Aorta (tissue), 5 donors: ENCODE measurements at places on chromosomes 11 and 22. TPM values are rescaled to one million over a fixed set of nuclear protein-coding genes. Genes with fewer than 3 reads are reported as not detected.

DNA sequence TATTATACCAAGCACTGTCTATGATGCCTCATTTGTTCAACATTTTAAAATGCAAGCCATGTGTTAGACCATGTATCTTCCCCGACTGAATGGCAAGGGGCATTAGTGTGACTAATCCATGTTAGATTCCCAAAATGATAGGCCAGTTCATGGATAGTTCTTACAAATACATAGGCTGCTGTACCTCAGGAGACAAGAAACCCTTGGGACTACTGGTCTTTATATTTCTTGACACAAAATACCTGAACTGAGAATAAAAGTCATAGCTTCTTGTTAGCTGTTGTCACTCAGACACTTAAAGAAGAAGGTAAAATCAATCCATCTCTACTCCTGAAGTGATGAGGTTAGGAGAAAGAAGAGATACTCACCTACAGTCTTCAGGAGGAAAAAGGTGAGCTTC, at the start of gene OR8D4:
Gene OR8D4 (plus strand): TSS at position 301 of the 400 bp plus-strand sequence. CDS start 4,265 bp downstream, outside the sequence.
- H3K4me3 ChIP-seq, result no peak within 1 kb of the TSS
- no peaks in the 10 kb centered on the region for H3K36me3 ChIP-seq
- no peak within 1 kb of the TSS for H3K27ac ChIP-seq
- DNase-seq, result no peak
- H3K4me1 ChIP-seq, result no peaks in the 10 kb centered on the region

DNA sequence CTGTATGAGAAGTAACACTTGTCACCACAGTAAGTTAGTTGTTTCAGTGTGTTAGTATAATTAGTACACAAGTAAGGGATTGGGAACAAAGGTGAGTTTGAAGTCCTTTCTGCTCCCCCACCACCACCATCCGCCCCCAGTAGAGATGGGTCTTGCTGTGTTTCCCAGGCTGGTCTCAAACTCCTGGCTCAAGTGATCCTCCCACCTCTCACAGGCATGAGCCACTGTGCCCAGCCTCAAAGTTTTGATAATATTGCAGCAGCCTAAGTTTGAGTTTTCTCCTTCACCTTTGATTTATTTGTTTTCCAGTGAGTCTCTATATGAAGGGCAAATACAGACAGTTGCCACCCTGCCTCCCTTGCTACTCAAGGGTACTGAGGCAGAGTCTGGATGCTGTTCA, 23.7 kb upstream of the GRK2 start:
- peaks cover 8% of the 10 kb centered on the region for H3K36me3 ChIP-seq
- peaks cover 1% of the 10 kb centered on the region for H3K4me1 ChIP-seq
- DNase-seq, result no peak

- H3K27ac ChIP-seq, result no peak overlapping the region
- no peaks in the 10 kb centered on the region for H3K4me1 ChIP-seq
- H3K4me3 ChIP-seq, result no peak overlapping the region
- H3K27me3 ChIP-seq, result no peaks in the 10 kb centered on the region
These were observed 10.1 kb downstream of the SIDT2 start for GRCh38 chr11:117188620-117189081.

DNA sequence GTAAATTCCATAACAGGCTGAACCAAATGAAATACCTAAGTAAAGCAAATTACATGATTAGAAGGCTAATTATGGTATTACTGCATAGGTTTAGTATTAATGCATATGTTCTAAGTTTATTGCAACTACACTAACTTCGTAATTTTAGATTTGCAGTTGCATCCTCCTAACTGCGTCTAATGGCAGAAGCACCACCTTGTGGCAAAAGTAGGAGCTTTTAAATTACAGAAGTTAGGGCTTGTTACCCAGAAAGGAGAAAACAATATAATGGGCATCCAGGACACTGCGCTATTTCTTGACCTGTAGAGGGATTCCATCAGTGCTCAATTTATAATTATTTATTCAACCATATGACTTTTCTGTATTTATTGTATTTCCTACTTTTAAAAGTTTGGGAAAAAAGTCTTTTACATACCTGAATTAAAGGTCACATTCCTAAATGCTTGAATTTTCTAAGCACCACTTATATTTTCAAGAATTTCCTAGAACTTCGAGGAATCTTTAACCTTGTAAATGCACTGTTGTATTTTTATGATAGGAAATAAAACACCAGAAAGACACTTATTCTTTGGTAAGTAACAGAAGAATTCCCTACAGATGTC, 16.3 kb upstream of the GPR83 start:
- H3K36me3 ChIP-seq, result peaks cover 2% of the 10 kb centered on the region
- no peaks in the 10 kb centered on the region for H3K4me1 ChIP-seq
- no peak overlapping the region for H3K27ac ChIP-seq
- DNase-seq, result no peak
- no peaks in the 10 kb centered on the region for H3K27me3 ChIP-seq
- no peak overlapping the region for H3K4me3 ChIP-seq

DNA sequence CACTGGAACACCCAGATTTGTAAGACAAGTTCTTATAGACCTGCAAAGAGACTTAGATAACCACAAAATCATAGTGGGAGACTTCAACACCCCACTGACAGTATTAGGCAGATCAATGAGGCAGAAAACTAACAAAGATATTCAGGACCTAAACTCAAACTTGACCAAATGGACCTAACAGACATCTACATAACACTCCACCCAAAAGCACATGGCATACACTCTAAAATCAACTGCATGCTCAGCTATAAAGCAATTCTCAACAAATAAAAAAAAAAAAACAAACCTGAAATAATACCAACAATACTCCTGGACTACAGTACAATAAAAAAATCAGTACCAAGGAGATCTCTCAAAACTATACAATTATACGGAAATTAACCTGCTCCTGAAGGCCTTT, 115.0 kb downstream of the FDX1 start:
- DNase-seq, result no peak
- H3K36me3 ChIP-seq, result no peaks in the 10 kb centered on the region
- H3K4me1 ChIP-seq, result no peaks in the 10 kb centered on the region
- H3K4me3 ChIP-seq, result no peak overlapping the region

DNA sequence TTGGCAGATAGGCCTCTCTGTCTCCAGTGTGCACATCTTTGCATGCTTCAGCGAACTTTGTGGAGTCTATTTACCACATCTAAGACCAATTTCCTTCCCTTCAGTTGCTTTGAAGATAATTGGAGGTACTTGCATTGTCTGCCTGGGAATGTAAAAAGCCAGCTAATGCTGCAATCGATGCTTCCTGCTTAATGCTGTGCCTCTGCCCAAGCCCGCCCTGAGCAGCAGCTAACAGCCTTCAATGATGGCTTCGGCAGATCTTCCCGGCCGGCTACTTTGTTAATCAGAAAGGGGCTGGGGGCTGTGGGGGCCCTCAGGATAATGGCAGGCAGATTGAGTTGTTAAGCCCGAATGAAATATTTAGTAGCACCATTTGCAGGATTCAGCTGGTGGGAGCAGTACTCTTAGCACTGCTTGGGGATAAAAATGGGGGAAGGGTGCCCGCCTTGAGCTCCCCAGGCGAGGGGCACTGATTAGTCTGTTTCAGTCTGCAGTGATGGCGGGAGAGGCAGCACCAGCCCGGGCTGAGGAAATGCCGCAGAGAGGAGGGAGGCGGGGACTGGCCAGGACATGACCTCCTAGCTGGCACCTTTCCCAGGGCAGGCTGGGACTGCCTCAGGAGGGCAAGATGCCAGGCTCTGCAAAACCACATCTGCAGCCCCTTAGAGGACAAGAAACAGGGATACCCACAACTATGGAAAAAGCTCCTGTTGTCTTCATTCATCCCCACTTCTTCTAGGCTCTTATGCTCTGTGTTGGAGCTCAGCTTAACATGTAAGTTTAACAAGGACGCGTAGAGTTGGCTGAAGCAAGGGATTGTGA, 460.0 kb downstream of the BUD13 start:
- H3K4me1 ChIP-seq, result no peaks in the 10 kb centered on the region
- H3K27me3 ChIP-seq, result peaks cover 1% of the 10 kb centered on the region
- H3K27ac ChIP-seq, result no peak overlapping the region
- DNase-seq, result peak; percentile 93

- no peaks in the 10 kb centered on the region for H3K27me3 ChIP-seq
- H3K36me3 ChIP-seq, result no peaks in the 10 kb centered on the region
- H3K4me3 ChIP-seq, result no peak overlapping the region
- H3K27ac ChIP-seq, result no peak overlapping the region
These were observed 65.5 kb upstream of the EMID1 start for GRCh38 chr22:29139965-29140782.

- no peak overlapping the region for H3K27ac ChIP-seq
- no peaks in the 10 kb centered on the region for H3K36me3 ChIP-seq
- no peak for DNase-seq
- no peaks in the 10 kb centered on the region for H3K27me3 ChIP-seq
- no peaks in the 10 kb centered on the region for H3K4me1 ChIP-seq
These were observed 185.7 kb downstream of the BLID start for GRCh38 chr11:121930004-121930965.

DNA sequence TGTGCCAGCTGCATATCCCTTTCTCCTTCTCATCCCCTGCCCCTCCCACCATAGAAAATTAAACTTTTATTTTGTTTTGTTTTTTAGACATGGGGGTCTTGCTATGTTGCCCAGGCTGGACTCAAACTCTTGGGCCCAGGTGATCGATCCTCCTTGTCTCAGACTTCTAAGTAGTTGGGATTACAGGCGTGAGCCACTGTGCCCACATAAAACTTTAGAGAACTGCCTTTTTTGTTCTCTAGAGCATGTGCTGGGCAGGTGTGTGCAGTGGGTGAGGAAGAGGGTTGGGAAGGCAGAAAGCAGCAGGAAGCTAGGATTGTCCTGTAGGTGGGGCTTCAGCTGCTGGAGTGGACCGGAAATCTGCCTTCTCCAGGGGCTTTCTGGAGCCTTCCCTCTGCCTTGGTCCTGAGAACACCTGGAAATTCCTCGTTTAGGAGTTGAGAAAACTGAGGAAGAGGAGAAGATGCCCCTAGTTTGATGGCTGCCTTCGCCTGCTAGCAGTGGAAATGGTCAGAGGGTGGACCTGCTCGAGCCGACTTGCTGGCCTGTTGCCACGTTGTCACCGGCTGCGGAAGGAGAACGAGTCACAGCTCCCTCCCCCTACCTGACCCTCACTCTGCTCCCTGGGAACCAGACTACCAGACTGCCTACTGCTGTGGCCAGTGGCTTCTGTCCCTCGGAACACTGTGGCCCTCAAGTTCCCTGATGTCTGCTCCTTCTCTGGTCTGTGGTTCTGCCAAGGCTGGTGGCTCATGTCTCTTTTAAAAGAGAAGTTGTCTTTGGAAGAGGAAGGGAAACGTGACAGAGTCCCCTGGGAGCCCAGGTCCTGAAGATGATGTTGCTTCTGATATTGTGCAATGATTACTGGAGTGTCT, 4.0 kb downstream of the ST14 start:
- no peak for DNase-seq
- no peak overlapping the region for H3K27ac ChIP-seq
- H3K27me3 ChIP-seq, result no peaks in the 10 kb centered on the region
- H3K4me1 ChIP-seq, result no peaks in the 10 kb centered on the region
- no peaks in the 10 kb centered on the region for H3K36me3 ChIP-seq

DNA sequence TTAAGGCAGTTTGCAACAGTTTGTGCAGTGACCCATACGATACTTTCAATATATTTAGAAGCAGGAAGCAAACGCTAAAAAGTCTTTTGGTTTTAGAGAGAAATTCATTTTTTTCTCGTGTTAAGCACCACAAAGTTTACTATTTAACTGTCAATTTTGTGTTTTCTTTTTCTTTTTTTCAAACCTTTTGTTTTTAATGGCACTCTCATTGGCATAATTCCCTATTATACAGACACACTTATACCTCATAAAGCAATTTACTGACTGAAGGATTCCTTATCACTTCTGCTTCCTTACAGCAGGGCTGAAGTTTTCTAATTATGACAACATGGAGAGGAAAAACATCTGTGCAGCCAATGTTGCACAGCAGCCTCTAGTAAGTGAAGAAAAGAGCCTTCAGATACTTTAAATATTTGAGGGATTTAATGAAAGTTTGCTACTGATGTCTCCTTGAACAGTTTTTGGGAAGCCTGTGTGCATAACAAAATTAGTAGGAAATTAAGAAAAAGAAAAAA, 2191.2 kb downstream of the LRRC4C start:
- DNase-seq, result no peak
- H3K4me1 ChIP-seq, result no peaks in the 10 kb centered on the region
- H3K4me3 ChIP-seq, result no peak overlapping the region
- H3K27me3 ChIP-seq, result no peaks in the 10 kb centered on the region
- no peaks in the 10 kb centered on the region for H3K36me3 ChIP-seq

DNA sequence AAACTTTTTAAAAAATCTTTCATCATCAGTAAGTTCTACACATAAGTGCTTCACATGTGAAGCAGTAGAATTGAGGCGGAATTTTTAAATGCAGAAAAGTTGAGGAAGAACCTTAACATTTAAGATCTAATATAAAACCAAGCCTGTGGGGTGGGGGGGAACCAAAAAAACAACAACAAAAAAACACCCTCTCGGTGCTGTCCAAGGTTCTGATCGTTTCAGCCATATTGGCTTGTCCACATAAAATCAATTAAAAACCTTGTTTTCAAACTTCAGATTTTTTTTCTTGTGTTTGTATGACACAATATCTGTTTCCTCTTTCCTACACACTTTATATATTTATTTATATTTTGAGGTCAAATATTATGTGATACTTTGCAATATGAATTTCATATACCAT, 130.0 kb downstream of the WNT7B start:
- no peak overlapping the region for H3K27ac ChIP-seq
- DNase-seq, result no peak
- no peak overlapping the region for H3K4me3 ChIP-seq
- peaks cover 6% of the 10 kb centered on the region for H3K36me3 ChIP-seq
- no peaks in the 10 kb centered on the region for H3K4me1 ChIP-seq
- no peaks in the 10 kb centered on the region for H3K27me3 ChIP-seq

The DMC1 gene
- total RNA-seq, result 1.5 TPM

The KRTAP5-7 gene
- total RNA-seq, result 0.39 TPM

The PTDSS2 gene
- total RNA-seq, result 19.2 TPM

The GRM5 gene
- 3.4 TPM for total RNA-seq

The RAB36 gene
- 1.8 TPM for total RNA-seq
